Activated CD4-positive, alpha-beta T cell treated with anti-CD3 and anti-CD28 coated beads for 4 hours (primary cell): ENCODE measurements at places on chromosomes 16 and 17.
A peak's percentile ranks its signal among the peaks of the same experiment; 100 is the strongest.

- DNase-seq = no peak
Measured at GRCh38 chr16:48734220-48734619, 124.2 kb upstream of the N4BP1 start.

- DNase-seq = no peak
Measured at GRCh38 chr17:15261258-15261801, 3.8 kb downstream of the PMP22 start.

- no peak for DNase-seq
Measured at GRCh38 chr17:78896091-78896833, 6.7 kb downstream of the CEP295NL start.

DNA sequence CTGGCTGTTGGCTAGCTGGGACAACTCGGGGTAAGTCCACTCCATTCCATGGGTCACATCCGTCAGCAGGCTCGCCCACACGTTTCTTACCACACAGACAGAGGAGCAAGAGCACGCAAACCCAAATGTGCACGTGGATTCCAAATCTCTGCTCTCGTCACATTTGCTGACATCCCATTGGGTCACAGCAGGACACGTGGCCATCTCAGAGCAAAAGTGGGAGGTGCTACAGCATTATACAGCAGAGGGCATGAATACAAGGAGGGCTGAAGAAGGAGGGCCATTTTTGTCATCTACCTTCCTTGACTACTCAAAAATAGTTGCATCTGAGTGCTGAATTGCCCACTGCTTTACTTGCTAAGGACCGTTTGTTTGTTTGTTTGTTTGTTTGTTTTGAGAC is 84.7 kb downstream of the RBBP6 start:
- DNase-seq = no peak

- peak; percentile 9 for DNase-seq
Measured at GRCh38 chr16:21156767-21157467, 1.6 kb upstream of the LDAF1 start.

- DNase-seq = no peak
Measured at GRCh38 chr17:39820541-39820940, 43.6 kb downstream of the IKZF3 start.

DNA sequence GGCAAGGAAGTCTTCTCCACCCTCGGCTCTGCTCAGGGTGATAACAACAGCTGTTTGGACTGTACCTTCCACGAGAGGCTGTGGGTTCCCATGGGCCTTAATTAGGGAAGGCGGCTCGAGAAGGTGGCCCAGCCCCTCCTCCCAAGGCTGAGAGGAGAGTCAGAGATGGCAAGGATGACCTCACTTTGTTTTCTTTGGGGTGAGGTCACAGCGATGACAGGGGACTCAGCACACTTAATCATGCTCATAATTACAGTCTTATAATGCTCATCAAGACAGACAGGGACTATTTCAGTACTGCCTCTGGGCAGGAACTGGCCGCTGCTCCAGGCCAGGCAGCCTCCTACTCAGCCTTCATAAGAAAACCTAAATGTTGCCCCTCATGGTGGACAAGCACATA is 19.7 kb downstream of the WFDC1 start:
- no peak for DNase-seq

- no peak for DNase-seq
Measured at GRCh38 chr16:58411736-58412614, 19.7 kb downstream of the GINS3 start.

GRCh38 chr17:1058423-1059130 is 61.6 kb downstream of the TIMM22 start:
- peak; percentile 13 for DNase-seq

DNA sequence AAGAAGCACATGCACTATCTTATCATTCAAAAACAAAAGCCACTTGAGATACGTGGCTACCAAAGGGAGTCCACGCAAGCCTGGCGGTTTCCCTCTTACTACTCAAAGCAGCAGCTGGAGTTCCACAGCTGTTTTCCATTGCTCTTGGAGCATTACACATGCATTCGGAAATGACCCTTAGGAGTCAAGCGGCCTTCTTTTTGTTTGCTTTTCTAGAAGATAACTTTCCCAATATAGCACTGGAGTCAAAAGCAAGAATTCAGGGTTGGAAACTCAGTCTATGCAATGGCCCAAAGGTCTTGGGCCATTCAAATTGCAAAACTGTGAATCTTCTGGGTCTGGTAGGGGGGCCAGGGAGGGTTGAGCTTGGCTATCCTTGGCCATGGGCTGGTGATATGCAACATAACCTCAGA is 97.8 kb upstream of the MAF start:
- DNase-seq = no peak

GRCh38 chr16:1285669-1286512 is 23.5 kb upstream of the UBE2I start:
- no peak for DNase-seq

DNA sequence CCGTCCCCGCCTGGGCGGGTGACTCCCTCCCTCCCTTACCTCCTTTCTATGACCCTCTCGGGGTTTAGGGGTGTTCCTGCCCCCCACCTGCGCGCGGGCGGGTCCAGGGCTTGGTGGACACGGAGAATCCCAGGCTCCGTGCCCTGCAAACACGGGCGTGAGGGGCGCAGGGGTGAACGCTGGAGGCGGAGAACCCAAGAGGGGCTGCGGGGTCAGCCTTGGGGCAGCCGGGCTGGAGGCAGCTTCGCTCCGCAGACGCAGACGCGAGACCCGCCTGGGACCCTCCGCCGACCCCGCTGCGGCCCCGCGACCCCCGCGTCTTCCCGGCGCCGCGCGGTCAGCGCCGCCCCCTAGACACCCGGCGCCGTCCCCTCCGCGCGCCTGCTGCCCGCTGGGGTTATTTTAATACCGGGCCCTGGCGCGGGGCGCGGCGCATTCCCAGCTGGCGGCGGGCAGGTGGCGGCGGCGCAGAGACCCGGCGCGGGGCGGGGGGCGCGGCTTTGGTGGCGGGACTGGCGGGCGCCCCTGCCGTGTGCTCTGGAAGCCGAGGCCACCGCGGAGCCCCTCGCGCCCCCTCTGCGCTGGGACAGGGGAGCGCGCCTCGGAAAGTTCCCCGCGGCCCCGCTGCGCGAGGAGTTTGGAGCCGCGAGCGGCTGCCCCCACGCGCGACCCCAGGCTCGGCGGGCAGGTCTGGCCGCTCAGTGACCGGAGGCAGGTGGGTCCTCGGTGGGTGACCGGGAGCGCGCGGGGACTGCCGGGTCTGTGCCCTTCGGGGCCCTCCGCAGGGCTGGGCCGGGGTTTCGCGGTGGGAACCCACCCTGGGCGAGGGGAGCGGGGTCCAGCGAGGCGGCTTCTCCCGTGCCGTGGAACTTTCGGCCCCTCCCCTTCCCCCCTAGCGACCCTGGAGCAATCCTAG is at the start of gene UTS2R:
UTS2R (plus strand) TSS at position 433 of the 916 bp plus-strand sequence. CDS start 2,560 bp downstream, outside the sequence.
- DNase-seq = no peak

GRCh38 chr16:29318037-29318436 is 88.5 kb downstream of the NPIPB11 start:
- no peak for DNase-seq

- DNase-seq = no peak
Measured at GRCh38 chr17:79617304-79617703, 6.5 kb upstream of the RBFOX3 start.

DNA sequence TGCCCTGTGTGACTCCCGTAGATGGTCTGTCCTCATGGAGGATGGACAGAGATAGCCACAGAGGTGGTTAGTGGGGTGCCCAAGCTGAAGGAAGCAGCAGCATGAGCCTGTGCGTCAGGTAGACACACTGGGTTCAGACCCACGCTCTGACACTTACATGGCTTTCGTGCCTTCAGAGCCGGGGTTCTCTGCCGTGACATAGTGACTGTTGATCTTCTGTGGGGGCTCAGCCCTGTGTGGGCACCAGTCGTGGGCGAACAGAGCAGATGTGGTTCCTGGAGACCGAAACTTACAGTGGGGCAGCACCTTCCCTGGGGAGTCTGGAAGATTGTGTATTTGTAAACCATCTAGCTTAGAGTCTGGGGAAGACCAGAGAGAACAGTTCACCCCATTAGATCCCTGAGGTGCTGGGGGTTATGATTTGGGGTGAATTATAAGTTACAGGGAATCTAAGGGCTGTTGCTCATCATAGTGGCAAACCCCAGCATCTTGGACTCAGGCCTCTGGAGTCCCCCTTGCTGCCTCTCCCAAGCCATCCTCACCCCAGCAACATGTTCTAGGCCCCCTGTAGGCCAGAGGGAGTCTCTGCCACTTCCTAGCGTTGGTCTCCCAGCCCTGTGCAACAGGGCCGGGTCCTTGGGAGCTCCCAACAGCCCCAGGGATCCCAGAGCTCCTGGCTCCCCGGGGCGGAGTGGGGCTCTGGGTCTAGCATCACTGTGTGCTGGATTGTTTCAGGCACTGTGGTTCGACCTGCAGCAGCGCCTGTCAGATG is 28.6 kb downstream of the NECAB2 start:
- DNase-seq = no peak

GRCh38 chr17:37176723-37177122 is 199.1 kb upstream of the C17orf78 start:
- no peak for DNase-seq

DNA sequence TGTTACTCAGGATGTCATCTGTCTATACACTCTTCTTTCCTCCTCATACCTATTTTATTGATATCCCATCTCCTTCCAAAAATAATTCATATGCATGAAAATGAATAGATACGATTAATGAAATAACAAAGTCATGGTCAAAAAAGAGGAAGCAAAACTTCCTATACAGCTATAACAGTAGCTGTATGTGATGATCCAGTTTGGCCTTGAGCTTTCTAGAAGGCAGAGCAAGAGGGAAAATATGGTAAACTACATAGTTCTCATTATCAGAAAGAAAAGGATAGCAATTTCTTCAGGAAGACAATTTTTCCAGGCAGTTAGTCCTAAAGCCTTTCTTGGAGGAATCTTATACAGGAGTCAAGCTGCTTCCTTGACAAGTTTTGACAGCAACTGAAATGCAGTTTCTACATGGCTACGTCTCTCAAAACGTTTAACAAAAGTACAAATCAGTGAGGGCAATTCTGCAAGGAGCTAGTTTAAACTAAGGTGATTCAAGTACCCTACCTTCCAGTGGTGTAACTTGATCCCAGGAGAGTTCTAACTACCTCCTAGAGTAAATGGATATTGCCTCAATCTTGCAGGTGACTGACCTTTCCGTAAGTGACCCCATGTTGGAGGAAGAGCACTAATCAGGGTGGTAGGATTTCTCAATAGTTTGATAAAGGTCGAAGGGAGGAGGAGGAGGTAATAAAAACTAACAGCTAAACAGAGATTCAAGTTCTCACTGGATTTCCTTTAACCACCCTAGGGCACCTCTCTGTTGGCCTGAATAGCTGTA is 1.0 kb downstream of the SPAG5 start:
- no peak for DNase-seq

GRCh38 chr16:82094942-82095540 is 60.0 kb downstream of the HSD17B2 start:
- no peak for DNase-seq

DNA sequence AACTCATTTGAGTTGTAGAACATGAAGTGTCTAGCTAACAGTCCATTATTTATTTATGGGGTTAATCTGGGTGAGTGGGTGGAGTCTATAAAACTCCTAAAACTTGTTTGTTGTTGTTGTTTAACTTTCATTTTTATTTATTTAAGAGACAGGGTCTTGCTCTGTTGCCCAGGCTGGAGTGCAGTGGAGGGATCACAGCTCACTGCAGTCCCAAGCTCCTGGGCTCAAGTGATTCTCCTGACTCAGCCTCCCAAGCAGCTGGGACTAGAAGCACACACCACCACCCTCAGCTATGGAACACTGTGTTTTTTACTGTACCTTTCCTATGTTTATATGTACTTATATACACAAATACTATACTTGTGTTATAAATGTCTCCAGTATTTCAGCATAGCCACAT is 77.8 kb upstream of the CLEC18B start:
- no peak for DNase-seq

DNA sequence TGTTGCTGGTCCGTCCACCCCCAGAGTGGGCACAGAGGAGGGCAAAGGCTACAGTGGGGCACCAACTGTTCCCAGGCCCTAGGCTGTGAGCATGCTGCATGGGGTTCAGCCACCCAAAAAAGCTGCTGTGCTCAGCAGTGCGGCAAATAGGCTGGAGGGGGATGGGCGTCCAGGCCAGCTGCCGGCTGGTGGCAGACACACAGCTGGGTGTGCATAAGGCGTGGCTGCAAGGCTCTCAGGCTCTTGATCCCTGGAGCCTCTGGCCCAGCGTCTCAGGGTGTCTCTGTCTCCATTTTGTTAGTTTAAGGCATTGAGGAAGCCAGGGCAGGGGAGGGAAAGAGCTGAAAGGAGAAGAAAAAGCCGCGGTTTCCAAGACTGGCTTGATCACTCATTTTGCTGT is 8.8 kb downstream of the RPL19 start:
- no peak for DNase-seq

- no peak for DNase-seq
Measured at GRCh38 chr16:28308794-28309584, 16.7 kb downstream of the SBK1 start.

- no peak for DNase-seq
Measured at GRCh38 chr17:77585142-77585860, 373.2 kb upstream of the TNRC6C start.

DNA sequence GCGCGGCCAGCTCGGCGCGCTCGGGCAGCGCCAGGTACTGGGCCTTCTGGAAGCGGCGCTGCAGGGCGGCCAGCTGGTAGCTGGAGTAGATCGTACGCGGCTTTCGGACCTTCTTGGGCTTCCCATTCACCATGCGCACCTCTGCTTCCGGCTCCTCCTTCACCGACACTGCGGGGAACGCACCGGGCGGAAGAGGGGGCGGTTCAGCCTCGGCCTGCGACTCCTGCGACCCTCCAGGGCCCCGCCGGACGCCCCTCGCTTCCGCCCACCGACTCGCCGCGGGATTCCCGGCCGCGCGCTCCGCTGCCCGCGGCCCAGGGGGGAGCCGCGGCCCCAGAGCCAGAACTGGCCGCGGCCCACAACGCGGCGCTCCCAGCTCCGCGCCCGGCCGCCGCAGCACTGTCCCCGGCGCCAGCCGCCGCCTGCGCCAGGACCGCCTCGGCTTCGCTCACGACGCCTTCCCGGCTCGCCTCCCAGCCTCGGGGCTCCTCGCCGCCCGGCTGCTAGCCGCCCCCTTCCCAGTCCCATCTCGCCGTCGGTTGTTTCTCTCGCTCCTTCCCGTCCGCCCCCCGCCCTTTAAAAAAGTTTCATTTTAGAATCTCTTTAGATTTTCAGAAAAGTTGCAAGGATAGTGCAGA is 1.5 kb downstream of the DLX3 start:
- no peak for DNase-seq

DNA sequence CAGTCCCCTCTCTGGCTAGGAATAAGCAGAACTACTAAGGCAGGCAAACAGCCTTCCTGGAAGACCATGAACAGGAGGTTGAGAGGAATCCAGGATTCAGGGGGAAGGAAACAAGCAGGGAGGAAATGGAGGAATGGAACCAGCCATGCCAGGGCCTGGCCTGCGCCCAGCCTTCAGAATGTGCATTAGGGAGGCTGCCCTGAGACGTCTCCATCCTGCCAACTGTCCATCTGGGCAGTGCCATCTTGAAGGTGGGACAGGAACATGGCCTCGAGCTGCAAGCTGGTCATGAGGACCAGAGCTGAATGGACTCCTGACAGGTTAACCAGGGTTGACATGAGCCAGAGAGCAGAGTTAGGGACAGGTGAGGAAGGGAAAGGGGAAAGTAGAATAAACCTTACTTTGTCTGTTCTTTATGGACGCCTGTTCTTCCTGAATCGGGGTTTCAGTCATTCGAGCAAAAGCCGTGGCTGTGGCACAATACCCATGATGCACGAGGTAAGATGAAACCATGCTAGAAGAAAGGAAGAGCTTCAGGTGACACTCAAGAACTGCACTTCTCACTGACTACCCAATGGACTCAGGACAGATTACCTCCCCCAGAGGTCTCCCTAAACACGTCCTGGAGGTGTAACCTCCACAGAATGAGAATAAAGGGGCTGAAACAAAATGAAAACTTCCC is 12.1 kb upstream of the GFOD2 start:
- DNase-seq = no peak

- no peak for DNase-seq
Measured at GRCh38 chr17:36851250-36851649, 86.0 kb upstream of the LHX1 start.
